A172 (cell line): ENCODE measurements at places on chromosomes 11 and 22.

DNA sequence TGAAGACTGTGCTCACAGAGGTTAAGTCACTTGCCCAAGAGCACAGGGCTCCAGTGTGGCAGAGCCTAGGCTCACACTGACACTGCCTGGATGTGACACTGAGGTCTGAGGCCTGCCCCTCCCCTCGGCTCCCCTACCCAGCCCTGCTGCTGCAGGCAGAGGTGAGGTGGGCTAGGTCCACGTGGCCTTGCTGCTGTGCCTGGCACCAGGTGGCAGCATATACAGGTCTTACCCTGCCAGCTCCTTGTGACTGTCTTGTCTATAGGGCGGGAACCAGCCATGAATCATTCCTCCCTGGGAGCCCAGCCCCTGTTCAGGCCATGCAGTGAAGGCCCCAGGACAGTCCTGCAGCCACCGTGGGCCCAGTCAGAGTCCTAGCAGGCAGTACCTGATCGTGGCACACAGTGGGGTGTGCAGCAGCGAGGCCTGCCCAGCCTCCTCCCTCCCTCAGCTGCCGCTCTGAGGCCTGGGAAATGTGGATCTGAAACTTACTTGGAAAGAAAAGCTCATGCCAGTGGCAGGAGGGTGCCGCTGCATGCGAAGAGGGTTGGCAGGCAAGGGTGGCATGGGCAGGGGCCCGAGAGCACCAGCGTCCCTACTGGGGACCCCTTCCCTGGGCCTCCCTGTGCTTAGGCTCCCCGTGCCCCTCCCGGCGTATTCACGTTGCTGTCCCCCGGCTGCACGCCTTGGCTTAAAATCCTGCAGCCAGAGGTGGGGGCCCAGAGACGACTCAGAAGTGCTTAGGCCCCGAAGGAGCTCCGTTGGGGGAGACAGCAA lies 1.2 kb upstream of the CERK start:
- no peak for DNase-seq

DNA sequence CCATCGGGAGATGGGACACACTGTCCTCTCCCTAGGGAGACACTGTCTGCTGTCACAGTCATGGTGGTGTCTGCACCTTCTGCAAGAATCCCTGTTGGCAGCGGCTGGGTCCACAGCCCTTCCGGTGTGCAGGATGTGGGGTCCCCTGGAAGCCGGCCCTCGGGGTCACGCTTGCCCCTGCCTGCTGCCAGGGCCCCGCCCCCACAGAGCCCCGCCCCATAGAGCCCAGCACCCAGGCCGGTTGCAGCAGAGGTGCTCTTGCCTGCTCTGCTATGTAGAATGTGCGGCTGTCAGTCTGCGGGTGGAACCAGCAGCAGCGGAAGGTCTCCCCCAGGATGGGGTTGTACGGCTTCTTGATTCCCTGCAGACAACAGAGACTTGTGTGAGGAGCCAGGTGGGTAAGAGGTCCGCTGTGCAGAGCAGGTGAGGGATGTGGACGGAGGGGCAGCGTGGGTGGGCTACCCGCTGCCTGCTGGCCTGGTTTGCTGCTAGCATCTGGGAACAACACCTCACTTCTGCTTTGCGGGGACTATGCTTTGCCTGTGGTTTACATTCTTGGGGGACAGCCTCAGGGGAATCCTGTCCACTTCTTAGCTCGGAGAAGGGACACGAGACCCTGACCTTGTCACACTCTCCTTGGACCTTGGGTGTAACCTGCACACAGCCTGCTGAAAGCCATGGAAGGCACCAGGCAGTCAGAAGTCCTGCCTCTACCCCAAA lies 44.9 kb upstream of the CARS1 start:
- DNase-seq: no peak

DNA sequence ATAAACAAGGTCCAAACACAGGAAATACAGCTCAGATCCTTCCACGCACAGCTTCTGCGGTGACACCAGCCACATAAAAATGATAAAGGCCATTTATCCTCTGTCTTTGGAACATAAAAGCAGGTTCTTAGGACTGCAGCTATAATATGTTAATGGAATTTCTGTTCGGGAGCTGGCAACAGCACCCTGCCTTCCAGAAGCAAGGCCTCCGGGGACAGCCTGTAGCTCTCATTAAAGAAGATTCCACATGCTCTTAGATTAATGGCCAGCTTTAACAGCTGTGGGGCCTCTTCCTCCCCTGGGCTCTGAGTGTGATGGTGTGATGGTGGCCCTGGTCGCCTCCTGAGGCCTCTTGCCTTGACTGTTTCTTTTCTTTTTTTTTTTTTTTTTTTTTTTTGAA lies 137.3 kb downstream of the CACNA1I start:
- no peak for DNase-seq

GRCh38 chr11:69022260-69022659 lies 9.2 kb upstream of the MRGPRF start:
- no peak for DNase-seq

DNA sequence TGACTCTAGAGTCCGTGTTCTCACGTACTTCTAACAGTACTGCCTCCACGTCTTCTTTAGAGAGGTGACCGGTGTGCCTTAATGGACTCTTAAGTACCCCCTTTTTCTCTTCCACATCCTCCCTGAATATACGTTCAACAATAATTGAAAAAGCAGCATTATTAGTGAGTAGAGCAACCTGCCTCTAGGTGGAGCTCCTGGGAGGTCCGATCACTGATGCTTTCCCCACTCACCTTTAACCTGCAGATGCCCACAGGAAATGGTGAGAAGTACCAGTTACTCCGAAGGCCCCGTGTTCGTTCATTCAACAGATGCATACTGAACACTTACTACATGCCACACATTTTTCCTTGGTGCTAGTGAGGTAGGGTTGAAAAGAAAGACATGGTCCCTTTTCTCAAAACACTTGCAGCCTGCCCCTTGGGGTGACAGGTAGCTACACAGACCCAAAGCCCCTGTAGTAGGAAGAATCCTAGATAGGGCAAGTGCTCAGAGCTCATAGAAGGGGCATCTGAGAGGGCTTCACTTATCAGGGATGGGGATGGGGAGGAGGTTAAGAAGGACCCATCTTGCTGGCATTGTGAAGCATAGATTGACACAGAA lies 72.7 kb downstream of the FEZ1 start:
- DNase-seq: peak; percentile 10

- DNase-seq: peak; percentile 26
Measured at GRCh38 chr11:76888989-76889388, 28.3 kb downstream of the ACER3 start.

DNA sequence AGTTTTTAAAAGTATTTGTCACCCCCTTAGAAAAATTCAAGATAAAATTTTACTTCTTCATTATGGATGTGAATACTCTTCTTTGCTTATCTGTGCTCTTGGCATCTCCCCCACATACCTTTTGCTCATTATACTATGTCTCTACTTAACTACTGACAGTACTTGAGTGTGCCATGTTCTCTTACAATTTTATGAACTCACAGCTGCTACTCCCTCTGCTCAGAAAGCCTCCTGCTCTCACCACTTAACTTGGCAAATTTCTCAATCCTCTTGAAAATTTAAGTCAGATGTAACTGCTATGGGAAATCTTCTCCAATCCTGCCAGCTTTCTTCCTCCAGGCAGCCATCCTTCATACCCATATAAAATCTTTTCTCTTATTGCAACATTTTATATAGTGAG lies 163.4 kb downstream of the CNTN5 start:
- DNase-seq: no peak

DNA sequence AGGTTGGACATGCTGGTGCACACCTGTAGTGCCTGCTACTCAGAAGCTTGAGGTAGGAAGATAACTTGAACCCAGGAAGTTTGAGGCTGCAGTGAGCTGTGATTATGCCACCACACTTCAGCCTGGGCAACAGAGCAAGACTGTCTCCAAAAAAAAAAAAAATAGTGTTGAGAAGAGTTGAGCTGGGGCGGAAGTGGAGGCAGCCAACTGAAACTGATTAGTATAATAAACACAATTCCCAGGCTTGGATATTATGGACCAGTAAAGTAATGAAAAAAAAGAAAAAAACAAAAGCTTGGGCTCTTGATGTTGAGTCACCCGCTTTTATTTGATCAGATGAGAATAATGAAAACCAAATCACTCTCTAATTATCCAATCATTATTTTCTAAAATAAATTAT lies 21.0 kb downstream of the LDLRAD3 start:
- DNase-seq: no peak

GRCh38 chr11:57699813-57700212 lies 12.2 kb downstream of the MED19 start:
- DNase-seq: no peak

- DNase-seq: peak; percentile 47
Measured at GRCh38 chr22:22684580-22685561, 40.5 kb downstream of the GGTLC2 start.

- peak; percentile 75 for DNase-seq
Measured at GRCh38 chr11:128956401-128957201, 13.9 kb upstream of the TP53AIP1 start.

DNA sequence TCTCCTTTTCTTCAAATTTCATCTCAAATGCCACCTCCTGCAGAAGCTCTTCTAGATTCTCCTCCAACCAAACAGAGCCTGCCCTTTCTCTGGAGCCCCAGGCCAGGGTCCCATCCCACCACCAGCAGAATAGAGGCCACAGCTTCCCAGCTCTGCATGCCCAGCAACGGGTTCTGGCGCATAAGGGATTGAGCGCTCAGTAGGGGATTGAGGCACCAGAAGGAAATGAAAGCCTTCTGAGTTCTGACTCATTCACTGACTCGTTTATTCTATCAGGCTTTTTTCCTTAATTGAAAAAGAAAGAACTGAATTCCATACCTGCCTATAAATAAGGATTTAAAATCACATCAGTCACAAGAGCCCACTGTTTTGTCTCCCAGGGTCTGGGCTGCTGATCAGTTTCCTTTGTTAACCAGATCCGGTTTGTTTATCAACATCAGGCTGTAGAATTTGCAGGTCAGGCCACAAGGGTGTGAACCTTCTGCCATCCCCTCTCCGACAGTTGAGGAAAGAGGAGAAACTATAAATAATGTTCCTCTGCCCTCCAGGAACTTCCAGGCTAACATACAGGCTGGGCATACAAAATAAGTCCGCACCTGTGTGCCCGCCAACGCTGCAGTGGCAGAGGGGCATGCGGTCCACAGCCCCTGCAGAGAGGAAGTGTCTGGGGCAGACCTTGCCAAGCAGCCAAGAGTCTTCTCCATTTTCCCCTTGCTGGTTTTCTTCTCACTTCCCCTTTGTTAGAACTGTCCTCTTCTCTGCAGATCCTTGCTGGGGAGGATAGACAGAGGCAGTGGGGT lies 63.5 kb upstream of the PRDM11 start:
- no peak for DNase-seq

- DNase-seq: no peak
Measured at GRCh38 chr11:27200779-27201453, 160.3 kb downstream of the BBOX1 start.

DNA sequence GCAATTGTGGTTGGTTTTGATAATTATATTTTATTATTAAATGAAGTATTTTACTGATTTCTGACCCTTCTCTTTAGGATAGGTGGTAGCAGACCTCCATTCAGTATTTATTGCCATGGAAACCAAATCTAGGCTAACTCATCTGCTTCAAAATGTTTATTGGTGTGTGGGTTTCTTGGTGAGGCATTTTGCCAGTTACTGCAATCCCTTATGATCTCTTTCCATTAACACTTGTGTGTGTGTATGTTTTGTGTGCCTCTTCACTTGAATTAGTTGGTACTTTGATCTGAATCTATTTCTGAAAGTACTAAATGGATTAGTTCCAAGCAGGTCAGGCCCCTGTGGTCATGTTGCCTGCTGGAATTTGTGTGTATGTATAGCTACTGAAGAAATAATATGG lies 184.4 kb upstream of the C11orf87 start:
- DNase-seq: no peak

GRCh38 chr22:47629791-47630655 lies 867.6 kb downstream of the TBC1D22A start:
- DNase-seq: no peak

- no peak for DNase-seq
Measured at GRCh38 chr22:17842386-17842785, 68.1 kb upstream of the BID start.

DNA sequence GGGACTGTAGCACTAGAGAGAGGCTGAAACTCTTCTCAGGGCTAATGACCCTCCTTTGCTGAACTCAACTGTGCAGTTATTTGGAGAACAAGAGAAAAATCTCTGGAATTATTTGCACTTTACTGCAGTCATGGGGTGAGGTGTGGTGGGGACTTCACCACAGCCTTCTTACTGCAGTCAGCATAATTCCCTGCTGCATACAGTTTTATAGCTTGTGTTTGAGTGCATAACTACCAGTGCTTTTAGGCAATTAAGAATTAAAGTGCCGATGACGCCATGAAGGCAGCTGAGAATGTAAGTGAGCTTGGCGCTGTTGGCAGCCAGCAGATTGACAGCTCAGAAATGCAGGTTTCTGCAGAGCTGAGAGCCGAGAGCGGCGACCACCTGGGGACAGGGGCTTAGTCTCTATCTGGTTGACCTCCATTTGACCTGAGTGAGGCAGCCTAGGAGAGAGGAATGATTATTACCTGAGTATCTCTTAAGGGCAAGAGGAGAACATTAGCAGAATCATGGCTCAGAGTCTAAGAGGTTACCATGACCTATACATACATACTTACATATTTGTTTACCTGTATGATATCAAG lies 830.0 kb downstream of the NTM start:
- no peak for DNase-seq

GRCh38 chr22:24683691-24684090 lies 80.7 kb downstream of the GGT1 start:
- DNase-seq: peak; percentile 13

GRCh38 chr22:50400406-50400805 lies 57.3 kb downstream of the PPP6R2 start:
- no peak for DNase-seq

DNA sequence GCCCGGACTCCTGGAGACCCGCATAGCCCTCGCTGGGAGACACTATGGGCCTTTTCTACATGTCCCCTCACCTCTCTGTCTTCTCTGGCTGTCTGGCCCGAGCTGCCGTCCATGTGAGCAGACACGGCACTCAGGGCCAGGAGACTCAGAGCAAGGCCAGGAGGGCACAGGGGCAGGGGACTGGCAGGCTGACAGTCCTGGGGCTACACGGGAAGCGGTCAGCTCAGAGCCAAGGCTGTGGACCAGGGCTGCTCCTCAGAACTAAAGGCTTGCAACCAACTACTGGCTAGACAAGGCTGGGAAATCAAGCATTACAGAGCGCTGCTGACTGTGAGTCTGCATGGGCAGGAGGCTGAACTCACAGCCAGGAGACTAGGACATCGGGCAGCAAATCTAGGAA lies 56.1 kb upstream of the CDON start:
- DNase-seq: no peak

DNA sequence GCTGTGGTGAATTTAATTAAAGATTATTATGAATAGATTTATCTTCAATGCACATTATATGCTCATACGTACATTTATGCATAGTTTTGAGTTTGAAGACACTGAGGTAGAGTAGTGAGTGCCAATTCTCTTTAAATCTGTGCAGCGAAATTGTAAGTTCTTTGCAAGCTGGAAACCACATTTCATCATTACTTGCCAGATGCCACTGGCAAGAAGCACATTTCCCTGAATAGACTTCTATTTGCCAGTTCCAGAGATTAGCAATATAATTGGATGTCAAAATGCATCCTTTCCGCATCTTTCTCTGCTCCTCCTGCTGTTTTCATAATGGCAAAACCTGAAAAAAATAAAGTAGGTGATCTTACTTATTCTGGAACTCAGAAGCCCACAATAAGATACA lies 448.0 kb downstream of the LUZP2 start:
- DNase-seq: no peak
